ENCODE measurements at places on chromosomes 7 and 10.

DNA sequence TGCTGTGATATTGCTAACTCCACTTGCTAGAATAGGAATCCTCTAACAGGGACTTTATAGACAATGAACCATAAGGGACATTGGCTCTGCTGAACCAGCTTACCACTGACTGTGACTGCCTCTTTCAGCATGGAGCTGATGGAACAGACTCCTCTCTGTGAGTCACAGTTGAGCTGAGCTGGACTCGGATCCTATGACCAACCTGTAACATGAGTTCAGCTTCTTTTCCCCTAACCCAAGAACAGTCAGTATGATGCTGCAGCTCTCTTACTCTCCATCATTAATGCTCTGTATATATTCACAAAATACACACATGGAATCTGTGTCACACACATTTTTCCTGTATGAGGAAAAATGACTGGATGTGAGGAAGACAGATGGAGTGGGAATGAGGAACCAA lies 177.9 kb upstream of the BET1 start:
- no peak for DNase-seq

DNA sequence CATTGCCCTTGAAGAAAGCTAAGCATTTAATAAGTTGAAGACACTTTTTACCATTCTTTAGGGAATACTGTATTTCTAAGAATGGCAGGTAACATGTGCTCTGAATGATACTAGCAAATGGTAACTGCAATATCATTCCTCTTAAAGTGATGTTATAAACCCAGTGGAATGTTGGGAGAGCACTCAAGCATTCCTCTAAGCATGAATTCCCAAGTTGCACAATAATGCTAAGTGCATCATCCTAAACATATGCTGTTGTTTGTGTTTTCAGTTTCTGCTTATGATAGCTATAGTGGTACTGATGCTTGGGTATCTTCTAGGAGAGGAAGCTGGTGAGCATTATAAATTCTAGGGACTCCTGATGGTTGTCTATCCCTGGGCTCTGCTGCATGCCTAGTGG lies 673.9 kb downstream of the PHTF2 start:
- no peak for DNase-seq

DNA sequence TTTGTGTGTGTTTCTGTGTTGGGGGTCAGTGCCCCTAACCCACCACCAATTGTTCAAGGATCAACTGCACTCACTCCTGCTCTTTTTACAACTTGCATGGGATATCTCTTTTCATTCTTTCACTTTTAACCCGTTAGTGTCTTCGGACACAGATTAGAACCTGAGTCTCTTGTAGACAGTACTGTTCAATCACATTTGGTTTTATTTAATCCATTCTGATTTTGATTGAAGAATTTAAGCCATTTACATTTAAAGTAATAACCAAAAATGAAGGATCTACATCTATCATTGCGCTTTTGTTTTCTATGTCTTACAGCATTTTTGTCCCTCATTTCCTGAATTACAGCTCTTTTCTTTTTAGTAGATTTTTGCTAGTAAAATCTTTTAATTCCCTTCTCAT lies 43.6 kb downstream of the ZNF248 start:
- DNase-seq: no peak

DNA sequence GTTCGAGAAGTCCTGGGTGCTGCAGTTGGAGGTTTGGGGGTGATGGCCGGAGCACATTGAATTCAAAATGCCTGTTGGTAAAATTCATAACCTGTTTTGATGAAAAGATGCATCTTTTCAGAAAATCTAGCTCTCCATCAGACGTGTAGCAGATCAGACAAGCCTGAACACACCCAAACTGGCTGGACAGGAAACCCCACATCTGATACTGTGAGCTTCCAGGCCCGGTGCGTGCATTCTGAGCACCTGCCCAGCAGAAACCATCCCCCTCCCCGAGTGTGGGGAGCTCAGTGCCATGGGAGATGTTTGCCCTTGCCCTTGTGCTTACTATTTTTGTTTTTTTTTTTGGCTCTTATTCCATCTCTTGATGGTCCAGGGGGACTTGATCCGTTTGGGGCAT lies 417.1 kb downstream of the TCERG1L start:
- no peak for DNase-seq

DNA sequence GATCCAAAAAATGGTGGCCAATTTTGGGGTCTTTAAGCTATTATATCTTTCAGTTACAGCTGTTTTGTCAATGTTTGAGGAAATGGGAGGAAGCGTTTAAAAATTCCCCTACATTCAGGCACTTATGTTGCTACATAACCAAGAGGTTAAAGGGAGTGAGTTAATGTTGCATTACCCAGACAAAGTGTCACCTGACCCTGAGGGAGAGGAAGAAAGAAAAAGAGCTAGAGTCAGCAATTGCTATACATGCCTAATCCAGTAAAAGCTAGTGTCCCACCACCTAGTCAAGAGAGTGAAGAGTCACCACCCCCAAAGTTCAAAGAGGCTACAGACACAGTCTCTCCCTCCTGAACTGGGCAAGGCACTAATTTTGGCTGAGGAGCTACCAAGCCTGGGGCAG lies 69.5 kb upstream of the ZNF92 start:
- DNase-seq: no peak

DNA sequence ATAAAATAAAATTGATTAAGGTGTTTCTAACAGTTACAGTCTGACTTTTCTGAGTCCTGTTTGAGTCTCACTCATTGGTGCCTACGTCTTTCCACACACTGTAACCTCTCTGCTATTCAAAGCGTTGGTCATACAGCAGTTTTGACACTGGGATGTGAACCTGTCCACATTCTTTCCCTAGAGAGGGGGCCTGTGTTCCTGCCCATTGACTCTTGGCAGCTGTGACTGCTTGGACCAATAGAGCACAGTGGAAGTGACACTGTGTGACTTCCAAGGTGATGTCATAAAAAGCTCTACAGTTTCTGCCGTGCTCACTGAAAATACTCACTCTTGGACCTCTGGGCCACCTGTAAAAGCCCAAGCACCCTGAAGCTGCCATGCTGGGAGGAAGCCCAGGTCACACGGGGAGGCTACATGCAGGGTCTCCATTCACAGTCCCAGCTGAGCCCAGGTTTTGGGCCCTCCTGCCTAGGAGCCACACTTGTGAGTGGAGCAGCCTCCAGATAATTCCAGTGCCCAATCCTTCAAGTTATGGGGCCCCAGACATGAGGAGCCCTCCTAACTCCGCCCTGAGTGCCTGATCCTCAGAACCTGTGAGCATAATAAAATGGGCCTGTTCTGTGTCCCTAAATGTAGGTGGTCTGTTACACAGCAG lies 704 bp upstream of the ANTXRL start:
- DNase-seq: no peak

DNA sequence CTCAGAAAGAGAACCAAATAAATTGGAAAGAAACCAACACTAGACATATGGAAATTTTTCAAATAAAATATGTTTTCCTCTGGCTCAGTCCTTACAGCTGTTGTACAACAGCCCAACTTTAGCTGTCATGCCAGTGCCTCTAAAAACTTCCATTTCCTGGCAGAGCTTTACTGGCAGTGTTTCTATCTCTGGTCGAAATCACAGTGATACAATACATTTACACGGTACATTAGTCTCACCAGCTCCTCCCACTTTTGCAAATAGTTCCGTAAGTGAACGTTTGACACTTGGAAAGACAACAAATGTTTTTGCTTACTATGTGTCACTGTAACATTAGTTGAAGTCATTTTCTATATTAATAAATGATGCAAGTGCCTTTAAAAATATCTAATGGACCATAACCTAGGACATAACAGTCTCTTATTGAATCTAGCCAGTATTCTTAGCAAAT lies 29.8 kb downstream of the BCAP29 start:
- no peak for DNase-seq

DNA sequence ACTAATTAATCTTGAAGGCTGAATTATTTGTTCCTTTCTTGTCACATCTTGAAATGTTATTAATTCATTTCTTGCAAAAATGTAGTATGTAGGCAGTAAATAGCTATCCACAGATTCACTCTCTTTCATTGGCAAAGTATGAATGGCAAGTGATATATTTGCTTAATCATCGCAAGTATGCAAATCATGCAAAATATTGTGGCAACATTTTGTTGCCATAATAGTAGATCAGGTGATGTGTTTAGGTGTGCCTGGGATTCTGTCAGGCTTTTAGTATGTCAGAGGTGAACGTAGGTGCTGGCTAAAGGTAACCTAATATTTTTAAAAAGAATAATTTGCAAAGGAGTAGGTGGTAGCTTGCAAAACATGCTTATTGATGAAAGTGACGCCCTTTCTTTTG lies 5.9 kb downstream of the MAP3K8 start:
- no peak for DNase-seq

GRCh38 chr7:44973610-44974401 lies 5.0 kb downstream of the MYO1G start:
- DNase-seq: no peak

DNA sequence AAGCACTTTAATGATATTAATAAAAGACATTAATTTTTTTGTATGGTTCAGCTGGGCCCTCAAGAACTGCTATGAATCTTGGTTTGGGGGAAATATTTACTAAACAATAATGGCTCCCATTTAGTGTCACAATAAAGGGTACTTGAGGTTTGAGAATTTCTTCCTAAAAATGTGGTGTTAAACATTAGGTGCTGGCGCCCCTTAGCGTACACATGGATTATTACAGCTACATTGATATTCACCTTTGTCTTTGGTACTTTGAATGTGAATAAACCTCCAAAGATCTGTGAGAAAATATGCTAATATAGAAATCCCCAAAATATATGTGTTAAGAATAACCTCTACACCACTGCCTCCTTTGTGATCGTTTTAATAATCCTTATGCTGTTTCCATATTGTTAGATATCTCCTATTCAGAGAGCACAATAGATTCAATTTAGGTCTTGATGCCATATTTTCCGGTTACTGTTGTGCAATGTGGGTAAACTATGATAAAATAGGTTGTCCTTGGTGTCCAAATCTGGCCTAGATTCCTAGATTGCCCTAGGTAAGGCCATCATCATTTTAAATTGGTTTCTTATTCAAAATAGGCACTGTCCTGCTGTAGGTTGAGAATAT lies 161.8 kb upstream of the CACNA2D1 start:
- peak; percentile 22 for DNase-seq

- DNase-seq: no peak
Observed at GRCh38 chr10:93514521-93514920, 18.1 kb downstream of the CEP55 start.

DNA sequence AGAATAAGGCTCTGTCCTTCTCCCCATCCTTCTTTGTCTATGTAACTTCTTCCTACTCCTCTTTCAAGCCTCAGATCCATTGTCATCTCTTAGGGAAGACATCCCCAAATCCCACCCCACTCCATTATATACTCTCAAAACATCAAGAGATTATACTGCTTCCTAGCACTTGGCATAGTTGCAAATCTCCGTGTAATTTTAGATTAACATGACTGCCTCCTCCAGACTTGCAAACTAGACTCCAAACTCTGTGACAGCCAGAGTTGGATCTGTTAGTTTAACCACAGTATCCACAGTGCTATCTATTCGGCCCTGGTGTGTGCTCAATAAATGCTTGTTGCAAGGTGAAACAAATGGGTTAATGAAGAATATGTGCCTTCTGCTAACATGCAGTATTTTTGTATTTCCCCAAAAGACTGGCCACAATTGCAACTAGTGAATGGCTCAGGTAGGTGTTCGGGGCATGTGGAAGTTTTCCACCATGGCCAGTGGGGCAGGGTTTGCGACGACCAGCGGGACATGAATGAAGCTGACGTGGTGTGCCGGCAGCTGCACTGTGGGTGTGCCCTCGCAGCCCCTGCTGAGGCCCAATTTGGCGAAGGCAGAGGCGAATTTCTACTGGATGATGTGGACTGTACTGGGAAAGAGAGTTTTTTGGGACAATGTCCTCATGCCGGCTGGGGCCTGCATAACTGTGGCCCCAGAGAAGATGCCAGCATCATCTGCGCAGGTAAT lies 34.5 kb upstream of the C10orf120 start:
- no peak for DNase-seq

DNA sequence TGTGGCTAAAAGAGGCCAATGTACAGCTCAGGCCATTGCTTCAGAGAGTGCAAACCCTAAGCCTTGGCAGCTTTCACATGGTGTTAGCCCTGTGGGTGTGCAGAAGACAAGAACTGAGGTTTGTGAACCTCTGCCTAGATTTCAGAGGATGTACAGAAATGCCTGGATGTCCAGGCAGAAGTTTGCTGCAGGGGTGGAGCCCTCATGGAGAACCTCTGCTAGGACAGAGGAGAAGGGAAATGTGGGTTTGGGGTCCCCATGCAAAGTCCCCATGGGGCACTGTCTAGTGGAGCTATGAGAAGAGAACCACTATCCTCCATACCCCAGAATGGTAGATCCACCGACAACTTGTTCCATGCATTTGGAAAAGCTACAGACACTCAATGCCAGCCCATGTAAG lies 12.4 kb downstream of the SORCS1 start:
- no peak for DNase-seq

DNA sequence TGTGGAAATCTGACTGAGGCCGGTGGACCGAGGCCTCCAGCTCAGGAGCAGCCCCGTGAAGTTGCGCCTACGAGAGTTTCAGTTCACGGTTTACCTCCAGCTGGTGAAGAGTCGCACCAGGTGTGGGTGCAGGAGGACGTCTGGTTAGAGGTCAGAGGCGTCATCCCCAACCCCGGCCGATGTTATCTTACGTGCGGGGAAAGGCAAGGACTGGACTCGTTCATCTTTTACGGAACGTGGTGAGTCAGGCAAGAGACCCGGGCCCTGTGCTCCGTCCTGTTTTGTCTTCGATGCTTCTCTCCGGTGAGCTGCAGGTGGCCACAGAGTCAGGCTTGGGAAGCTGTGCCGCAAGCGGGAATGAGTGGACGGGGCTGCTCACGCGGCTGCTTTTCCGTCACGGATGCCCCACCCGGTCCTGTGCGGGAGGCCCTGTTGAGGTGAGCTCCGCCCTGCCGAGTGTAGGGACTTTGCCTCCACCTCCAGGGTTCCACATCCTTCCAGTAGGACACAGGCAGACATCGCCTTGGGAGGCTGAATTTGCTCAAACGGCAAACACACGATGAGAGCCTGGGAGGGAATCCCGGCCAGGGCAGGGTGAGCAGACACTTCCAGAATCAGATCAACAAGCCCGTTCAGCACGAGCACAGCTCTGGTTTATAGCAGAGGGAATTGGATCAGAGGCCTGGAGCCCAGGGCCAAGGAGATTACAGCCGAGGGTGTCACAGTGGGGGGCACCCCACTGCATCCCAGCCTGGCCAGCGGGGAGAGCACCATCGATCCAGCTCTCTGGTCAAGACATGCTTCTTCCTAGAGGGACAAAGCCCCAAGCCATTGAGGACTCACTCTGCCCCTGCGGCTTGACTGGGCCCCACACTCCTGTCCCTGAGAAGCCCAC lies 50.1 kb upstream of the INPP5A start:
- no peak for DNase-seq

DNA sequence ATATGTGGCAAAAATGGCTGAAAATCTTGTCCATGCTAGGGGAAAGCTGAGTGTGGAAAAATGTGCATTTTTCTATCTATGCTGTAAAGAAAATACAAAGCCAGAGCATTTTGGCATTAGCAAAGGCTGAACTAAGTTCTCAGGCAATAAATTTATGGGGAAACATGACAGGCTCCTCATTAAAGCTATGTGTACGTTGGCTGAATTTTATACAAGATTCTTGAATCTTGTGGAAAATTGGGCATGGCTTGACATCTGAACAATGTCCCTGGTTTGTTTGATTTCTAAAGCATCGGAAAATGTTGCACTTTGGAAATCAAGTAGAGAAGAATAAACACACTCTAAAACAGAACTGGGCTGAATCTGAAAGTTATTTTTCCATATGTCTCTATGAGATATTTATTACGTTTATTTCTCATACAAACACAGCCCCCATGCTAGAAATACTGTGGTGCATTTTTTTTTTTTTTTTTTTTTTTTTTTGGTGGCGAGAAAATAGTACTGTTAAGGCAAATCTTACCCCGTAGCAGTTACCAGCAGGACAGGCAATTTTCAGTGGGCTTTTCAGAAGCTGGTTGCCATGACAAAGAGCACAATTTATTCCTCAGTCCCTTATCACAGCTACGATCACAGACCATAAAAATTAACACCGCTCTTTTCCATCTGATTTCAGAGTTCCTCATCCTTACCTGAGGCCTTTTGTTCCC lies 16.9 kb downstream of the CPA1 start:
- DNase-seq: no peak

Data from cerebellum (tissue), 4 donors.